ENCODE measurements at places on chromosomes 4 and X.

DNA sequence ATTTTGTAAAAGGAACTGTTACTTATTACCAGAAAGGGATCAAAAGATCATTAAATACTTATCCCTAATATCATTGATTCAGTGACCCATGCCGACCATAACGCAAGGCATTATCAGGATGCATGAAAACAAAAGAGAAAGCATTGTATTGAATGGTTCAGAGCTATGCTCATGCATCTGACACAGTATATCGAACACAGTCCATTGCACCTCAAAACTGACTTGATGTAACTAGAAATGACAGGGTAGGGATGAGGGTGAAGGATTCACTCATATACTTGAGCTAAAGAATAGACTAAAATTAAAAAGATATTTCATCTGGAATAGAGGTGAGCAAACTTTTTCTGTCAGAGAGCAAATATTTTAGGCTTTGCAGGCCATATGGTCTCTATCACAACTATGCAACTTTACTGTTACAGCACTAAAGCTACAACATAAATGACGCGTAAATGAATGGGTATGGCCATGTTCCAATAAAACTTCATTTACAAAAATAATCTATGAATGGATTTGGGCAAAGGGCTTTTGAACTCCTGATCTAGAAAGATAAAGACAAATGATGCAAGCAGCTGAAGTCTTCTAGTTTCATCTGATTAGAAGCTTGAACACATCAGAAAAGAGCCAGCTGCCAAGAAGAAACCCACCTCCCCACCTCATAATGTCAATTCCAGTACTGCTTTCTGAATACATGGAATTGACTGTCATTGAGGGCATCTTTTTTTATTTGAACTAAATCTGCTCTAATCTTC is 12.9 kb upstream of the SPP1 start:
- no peak for DNase-seq

- DNase-seq, result no peak
These were observed 28.3 kb downstream of the SEC24D start for GRCh38 chr4:118807659-118808058.

DNA sequence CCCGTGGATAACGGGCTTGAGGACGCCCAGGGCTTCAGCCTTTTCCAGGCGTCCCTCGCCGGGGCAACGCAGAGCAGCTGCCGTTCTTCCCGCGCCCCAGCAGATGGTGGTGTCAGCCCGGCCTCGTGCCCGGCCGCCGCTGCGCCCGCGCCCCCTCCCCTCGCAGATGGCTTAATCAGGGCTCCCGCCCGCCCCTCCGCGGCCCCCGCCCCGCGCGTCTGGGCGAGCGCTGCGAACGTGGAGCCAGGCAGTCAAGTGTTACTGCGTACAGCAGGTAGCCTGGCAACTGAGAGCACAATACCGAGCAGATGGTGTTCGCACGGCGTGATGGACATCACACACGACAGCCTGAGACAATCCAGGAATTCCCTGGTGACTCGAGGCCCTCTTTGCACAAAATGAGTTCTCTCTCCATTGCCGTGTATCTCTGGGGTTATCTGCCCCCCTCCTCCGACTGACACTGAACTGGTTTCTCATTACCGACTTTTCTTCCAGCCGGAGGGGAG is 69.3 kb downstream of the MGST2 start:
- no peak for DNase-seq

DNA sequence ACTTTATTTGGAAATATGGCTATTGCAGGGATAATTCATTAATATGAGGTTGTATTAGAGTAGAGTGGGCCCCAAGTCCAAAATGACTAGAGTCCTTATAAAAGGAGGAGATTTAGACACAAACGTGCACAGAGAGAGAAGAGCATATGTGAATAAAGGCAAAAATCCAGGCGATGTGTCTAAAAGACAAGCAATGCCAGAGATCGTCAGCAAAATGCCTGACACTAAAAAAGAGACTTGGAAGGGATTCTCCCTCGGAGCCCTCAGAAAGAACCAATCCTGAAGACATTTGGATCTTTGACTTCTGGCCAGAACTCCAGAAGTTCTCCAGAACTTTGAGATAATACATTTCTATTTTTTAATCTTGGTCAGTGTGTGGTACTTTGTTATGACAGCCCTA is 472.1 kb downstream of the NLGN4X start:
- DNase-seq, result no peak

GRCh38 chrX:30751497-30751896 is 98.3 kb downstream of the GK start:
- no peak for DNase-seq

DNA sequence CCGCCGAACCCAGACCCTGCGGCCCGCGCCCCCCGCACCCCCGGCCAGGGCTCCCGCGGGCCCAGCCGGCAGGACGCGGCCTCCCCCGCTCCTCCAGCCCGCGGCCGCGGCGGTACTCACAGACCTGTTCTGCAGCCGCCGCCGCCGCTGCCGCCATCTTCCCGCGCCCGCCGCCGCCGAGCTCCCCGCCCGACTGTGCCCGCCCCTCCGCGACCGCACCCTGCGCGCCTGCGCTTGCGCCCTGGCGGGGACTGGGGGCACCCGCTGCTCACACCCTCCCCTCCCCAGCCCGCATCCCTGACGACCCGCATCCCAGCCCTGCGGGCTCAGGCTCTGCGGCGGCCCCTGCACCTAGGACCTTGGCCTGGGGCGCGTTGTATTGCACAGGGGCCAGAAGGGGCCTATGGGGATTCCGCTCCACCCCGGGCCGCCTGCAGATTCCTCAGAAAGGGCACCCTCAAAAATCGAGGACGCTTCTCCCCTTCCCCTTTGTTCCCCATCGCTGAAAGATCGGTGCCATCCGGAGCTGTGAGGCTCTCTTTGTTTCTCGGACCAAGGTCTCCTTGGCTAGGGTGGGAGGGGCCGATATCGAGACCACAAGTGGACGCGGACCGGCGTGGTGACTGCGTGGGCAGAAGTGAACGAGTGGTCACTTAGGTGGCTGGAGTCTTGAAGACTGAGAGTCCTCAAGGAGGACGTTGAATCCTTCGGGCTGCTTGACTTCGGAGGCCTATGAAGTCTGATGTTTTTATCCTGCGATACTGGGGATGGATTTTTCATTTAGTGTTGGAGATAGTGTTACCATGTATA is at the start of gene SGCB:
SGCB (minus strand) TSS at position 197 of the 810 bp plus-strand sequence; CDS start at position 157, 40 bp downstream.
- DNase-seq, result peak; percentile 54

GRCh38 chr4:75235359-75235951 is 278.7 kb downstream of the RCHY1 start:
- no peak for DNase-seq

DNA sequence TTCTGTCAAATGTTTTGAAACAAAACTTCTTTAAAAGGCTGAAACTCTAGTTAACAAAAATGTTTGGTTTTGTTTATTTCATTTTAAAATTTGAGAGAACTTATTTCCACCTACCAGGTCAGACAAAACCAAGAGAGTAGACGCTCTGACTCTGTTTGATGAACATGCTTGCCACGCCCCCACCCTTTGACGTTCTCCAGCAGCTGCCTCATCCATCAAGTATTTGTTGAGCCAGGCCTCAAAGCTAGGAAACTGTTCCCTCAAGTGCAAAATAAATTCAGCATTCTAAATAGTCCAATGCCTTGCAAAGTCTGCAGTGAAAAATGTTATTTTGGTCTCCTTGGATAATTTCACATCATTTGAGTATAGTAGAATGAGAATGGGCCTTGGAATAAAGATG is 121.6 kb downstream of the GUCY2F start:
- no peak for DNase-seq

All from T follicular helper cell (primary cell).